GM12891 (cell line): ENCODE measurements at places on chromosomes 11 and 22.

DNA sequence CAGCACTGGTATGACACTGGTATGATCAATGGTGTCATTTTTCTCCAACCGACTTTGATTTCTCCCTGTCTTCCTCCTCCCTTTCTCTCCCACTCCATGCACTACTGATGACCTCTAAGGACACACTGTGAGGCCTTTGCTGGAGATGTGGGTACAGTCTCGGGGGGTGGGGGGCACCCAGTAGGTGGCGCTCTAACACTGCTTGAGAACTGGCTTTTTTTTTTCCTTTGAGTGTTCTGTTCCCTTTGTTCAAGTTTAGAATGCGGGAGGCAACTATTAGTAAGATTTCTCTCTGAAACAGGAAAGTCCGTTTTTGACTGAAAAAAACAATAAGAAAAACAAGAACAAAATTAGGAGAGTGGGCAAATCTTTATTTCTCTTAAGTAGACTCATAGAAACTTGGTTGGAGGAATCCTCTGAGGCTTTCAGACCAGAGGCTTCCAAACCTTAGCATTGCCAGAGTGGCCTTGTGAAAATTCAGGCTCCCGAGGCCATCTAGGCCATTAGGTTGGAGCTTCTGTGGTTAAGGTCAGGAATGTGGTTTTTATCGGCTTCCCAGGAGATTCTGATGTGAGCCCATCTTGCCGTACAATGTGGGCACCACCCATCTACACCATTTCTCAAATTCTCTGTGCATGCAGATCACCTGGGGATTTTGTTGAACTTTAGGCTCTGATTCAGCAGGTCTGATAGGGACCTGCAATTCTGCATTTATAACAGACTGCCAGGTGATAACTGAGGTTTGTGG is 43.2 kb downstream of the PANX1 start:
- no peak for DNase-seq

DNA sequence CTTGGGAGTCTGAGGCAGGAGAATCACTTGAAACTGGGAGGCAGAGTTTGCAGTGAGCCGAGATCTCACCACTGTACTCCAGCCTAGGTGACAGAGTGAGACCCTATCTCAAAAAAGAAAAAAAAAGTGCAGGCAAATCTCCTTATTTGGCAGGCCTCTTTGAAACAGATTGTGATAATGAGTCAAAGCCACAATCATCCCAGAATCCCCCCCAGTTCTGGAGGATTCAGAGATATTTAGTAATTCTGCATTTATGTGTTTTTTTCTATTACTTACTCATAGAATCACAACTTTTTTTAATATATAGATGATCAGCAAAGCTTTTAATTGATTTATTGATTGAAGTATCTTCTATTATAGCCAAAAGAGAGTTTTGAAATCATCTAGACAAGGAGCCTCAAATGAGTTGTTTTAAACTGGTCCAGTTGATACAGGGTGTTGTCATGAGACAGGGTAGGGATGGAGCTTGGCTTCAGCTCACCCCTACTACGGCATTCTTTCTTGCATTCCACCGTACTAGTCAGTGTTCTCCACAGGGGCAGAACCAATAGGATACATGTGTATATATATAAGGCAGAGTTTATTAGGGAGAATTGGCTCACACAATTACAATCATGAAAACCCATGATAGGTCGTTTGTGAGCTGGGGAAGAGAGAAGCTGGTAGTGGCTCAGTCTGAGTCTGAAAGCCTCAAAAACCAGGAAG is 39.3 kb upstream of the SORL1 start:
- no peak for DNase-seq

DNA sequence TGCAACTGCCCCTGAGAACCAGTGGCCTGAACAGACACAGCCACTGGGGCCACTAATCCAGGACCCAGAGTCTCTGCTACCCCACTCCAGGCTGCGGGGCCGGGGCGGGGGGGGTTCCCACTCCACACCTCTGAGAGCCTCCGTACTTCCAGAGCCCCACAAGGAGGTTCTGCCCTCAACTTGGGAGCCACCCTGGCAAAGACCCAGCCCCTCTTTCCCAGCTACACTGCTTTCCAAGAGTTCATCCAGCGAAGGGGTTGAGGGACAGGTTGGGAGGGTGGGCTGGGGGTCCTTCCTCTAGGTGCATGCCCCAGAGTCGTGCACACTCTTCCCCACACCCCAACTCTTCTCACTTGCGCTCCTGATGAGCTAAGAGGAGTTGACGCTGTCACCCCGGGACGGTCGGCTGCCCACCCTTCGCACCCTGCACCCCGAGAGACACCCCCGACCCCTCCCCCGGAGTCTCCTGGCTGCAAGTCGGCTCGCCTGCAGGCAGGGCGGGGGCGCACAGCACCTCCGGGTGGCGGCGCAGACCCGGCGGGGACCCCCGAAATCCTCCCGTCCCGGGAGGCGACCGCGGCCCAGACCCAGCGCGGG is 531 bp downstream of the RAB3IL1 start:
- peak; percentile 37 for DNase-seq

DNA sequence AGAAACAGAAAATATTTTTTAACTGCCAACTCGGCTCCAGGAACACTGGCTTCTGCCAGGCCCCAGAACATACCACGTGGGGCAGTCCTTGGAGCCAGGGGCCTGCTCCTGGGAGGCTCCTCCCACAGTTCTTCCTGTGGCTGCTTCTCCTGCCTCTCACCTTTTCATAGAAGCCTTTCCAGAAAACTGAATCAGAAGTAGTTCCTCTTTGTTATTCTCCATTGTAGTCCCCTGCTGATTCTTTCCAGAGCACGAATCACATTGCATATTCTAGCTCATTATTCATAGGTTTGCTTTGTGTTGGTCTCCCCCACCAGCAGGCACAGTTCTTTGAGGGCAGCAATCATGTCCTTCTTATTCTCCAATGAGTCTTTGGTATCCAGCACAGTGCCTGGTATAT is 106.0 kb downstream of the EFCAB6 start:
- DNase-seq, result no peak

- DNase-seq, result no peak
Measured at GRCh38 chr11:3954448-3955298, 99.2 kb downstream of the STIM1 start.

- no peak for DNase-seq
Measured at GRCh38 chr22:47858773-47859306, 1096.4 kb downstream of the TBC1D22A start.

GRCh38 chr11:61497473-61497872 is 11.1 kb upstream of the LRRC10B start:
- DNase-seq, result no peak

GRCh38 chr11:101215069-101215468 is 85.5 kb upstream of the PGR start:
- no peak for DNase-seq

GRCh38 chr22:30191040-30191701 is 55.4 kb downstream of the LIF start:
- DNase-seq, result no peak

GRCh38 chr11:61489833-61490721 is 18.5 kb upstream of the LRRC10B start:
- DNase-seq, result no peak

DNA sequence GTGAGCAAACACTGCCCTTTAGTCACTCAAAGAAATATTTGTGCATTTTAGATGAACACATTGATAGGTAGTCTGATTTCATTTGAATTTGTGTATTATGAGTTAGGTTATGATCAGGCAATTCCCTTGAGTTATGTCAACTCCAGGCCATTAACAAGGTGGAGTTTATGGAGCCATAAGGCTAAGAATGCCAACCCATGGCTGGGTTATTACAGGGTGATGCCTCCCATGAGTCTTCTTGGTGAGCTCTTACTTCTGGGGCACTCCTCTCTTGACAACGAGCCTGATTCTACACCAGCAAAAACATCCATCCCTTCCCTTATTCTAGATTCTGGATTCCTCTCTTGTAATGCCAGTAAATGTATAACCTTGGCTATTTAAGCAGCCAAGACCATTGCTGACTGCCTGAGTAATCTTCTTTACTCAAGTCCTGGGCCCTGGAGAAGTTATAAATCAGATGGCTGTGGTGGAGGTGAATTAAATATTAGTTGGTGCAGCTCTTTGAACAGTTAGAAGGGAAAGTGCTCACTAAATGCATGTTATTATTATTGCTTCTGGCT is 645.7 kb upstream of the TENM4 start:
- no peak for DNase-seq

DNA sequence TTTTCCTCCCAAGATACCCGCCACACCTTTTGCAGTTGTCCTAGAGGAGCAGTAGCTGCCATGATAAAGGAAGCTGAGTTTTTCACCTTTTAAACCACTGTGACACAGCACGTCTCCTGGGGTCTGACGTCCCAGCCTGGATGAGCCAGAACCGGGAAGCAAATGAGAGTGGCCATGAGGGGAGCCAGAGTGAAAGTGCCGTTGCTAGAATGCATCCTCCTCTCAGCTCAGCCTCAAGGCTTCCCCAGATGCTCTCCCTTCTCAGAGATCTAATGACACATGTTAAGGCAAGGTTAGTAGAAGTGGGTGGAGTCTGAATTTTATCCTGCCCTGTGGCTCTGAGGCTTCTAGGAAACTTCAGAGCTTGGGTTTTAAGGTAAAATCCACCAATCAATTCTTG is 23.4 kb upstream of the HTR3A start:
- no peak for DNase-seq

- DNase-seq, result no peak
Measured at GRCh38 chr11:13889552-13890249, 72.8 kb upstream of the SPON1 start.

- no peak for DNase-seq
Measured at GRCh38 chr22:37607935-37608476, 628 bp upstream of the GGA1 start.

DNA sequence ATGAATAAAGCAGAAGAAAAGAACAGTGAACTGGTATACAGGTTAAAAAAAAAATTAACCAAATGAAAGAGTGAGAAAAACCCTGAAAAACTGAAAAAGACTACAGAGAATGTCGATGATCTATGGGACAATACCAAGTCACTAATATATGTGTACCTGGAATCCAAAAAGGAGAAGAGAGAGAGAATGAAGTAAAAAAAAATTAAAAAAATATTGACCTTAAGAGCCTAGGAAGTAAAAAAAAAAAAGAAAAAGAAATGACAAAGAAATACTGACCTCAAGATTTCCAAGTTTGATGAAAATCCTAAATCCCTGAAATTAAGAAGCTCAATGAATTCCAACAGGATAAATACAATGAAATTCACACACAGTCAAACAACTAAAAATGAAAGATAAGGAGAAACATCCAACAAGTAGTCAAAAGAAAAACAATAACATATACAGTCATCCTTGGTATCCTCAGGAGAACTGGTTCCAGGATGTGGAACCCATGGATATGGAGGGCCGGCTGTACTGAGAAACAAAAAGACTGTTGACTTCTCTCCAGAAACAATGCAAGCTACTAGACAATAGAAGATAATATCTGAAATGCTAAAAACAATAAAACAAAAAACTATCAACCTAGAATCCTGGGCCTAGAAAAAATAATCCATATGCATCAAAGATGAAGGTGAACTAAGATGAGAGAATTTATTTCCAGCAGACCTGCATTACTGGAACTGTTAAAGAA is 33.5 kb upstream of the SERPIND1 start:
- DNase-seq, result no peak

- no peak for DNase-seq
Measured at GRCh38 chr11:120646206-120646605, 134.7 kb downstream of the GRIK4 start.

DNA sequence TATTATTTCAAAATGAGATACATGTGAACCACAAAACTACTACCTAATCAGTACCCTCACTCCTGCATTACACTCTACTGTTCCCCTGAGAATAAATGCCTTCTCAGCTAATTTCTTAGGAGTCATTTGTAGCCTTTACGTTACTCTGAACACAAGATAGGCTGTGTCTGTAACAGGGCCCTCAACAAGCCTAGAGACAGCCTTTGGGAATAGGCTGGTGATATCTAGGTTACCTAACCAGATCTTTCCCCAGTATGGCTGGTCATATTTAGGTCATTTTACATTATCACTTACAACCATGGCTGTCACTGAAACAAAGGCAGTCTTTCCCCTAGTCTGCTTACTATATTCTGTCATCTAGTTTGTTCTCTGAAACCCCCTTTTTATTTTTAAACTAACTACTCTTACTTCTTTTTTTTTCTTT is 14.2 kb downstream of the ATM start:
- DNase-seq, result no peak

- no peak for DNase-seq
Measured at GRCh38 chr11:121466063-121466794, 13.5 kb upstream of the SORL1-AS1 start.

DNA sequence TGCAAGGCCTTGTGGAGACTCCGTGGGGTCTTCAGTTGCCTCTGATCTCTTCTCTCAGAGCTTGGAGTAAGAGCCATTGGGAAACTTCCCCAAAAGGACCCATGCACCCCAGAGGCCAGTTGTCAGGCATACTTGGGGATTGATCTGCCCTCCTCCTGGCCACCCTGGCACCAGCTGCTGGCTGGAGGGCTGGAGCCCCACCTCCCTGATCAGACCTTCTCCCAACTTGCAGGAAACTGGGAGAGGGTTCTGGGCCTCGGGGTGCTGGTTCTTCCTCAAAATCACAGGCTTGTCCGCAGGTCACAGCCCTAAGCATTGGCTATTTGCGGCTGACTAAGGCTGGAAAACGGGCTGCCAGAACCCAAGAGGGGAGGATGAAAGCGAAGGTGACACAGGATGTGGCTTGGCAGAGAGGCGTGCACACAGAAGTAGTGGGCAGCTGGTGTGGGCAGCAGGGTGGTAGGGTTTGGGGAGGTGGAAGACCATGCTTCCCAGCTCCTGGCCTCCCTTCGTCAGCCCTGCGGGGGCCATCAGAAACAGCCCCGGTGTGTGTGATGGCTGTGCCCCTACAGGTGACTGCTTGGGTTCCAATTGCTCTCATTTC is 1.3 kb upstream of the DGKZ start:
- no peak for DNase-seq

- DNase-seq, result no peak
Measured at GRCh38 chr11:10158461-10158860, 135.6 kb downstream of the SBF2 start.

DNA sequence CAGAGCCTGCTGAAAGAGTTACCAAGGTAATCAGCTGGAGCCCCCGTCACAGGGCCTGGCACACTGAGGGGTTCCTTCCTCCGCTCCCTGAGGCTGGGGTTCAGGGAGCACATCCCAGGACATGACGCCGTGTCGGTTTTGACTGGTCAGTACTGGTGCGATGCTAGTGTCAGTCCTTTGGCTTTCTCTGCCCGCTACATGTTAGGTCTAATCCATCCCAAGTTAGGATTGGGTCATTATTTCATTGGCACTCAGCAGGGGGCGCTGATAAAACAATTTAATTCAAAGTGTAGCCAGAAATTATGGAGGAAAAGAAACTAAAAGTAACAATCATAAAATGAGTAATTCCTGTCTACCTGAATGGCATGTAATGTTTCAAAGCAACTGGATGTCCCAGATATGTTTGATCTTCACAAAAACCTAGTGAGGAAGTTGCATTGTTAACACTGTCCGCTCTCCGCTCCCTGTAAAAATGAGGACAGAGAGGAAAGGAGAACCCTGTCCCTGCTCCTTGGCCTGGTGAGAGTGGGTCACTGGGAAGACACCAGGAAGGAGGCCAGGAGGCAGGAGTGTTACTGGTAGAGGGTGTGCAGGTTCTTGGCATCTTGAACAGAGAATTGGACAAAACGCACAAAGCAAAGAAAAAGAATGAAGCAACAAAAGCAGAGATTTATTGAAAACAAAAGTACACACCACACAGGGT is 27.1 kb downstream of the TSKU start:
- DNase-seq, result no peak
